Fibroblast of skin of right quadriceps (primary cell): ENCODE measurements at places on chromosomes 6 and 20.
A peak's percentile ranks its signal among the peaks of the same experiment; 100 is the strongest.

GRCh38 chr6:117483645-117484016 is 1.2 kb downstream of the DCBLD1 start:
- peak; percentile 39 for DNase-seq

- no peak for DNase-seq
Observed at GRCh38 chr6:44269178-44269920, 901 bp upstream of the TMEM151B start.

DNA sequence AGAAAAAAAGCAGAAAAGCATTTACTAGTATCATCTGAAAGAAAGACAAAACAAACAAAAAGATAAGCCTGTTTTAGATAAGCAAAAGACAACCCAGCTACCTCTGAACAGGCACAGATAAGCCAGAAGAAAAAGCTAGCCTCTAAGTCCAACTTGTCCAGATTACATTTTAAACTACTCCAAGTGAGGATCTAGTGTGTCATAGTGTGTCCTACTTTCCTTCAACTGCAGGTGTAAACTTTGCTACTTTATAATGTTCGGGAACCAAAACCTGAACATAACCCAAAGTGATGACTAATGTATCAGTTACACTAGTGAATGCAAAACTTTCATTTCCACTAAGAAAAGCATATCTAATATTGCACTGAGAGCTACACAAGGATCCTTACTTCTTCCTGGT is 19.5 kb downstream of the ADNP start:
- no peak for DNase-seq

GRCh38 chr6:30647242-30648116 is 546 bp downstream of the C6orf136 start:
- peak; percentile 47 for DNase-seq

DNA sequence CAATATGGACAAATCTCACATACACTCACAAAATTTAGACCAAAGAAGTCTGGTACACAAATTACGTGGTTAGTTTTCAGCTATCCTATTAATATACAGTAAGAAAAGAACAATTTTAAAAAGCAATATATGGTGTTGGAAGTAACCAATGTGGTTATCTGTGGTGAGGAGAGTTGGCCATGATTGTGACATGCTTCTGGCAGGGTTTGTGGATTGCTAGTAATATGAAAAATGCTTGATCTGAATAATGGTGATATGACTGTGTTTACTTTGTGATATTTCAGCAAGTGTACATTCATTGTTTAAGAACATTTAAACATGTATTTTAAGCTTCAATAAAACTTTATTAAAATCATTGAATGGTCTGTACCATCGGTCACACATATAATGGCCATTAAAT is 99.1 kb downstream of the ADGB start:
- no peak for DNase-seq

DNA sequence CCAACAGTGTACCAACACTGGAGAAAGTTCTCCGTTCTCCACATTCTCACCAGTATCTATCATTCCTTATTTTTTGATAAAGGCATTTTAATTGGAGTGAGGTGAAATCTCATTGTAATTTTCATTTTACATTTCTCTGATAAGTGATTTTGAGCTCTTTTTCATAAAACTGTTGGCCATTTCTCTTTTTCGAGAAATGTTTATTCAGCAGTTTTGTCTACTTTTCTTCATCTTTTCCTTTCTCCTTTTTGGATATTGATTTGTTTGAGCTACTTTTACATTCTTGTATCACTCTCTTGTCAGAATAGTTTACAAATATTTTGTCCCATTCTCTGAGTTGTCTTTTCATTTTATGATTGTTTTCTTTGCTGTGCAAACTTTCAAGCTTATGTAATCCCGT is 555.2 kb downstream of the COL12A1 start:
- no peak for DNase-seq
